ENCODE measurements at places on chromosomes 1 and 21.

GRCh38 chr1:101929343-101929742 lies 67.4 kb downstream of the OLFM3 start:
- DNase-seq, result no peak

GRCh38 chr1:179586107-179586823 lies 5.4 kb upstream of the TDRD5 start:
- DNase-seq, result peak; percentile 72

- no peak for DNase-seq
Observed at GRCh38 chr21:28751176-28751575, 241.5 kb downstream of the LTN1 start.

DNA sequence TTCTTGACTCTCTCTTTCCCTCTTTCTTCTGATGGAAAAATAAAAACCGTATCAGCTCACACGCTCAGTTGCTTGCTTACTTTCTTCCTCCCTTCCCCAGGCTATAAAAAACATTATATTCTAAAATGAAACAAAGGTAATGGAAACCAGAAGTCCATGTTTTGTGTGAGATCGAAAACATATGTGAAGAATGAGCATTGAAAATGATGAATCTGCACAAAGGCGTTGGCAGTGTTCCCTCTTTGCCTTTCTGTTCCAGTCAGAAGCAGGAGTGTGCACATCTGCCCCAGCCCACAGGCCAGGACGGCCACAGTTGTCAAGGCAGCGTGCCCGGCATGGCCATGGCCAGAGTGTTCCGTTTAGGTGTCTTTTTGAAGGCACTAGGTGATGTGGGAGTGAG lies 185.3 kb upstream of the USP24 start:
- no peak for DNase-seq

DNA sequence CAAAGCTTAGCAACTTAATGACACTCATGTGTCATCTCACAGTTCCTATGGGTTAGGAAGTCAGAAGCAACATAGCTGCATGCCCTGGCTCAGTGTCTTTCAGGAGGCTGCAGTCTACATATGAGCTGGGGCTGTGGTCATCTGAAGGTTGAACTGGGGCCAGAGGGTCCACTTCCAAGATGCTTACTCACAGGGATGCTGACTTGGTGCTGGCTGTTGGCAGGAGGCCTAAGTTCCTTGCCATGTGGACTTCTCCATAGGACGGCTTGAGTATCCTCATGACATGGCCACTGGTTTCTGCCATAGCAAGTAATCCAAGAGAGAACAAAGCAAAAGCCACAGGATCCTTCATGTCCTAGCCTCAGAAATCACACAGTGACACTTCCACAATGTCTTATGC lies 12.1 kb upstream of the FAM43B start:
- DNase-seq, result no peak

GRCh38 chr1:197307551-197307950 lies 39.5 kb downstream of the CRB1 start:
- DNase-seq, result no peak

- DNase-seq, result no peak
Observed at GRCh38 chr1:33876970-33877650, 13.2 kb downstream of the HMGB4 start.

DNA sequence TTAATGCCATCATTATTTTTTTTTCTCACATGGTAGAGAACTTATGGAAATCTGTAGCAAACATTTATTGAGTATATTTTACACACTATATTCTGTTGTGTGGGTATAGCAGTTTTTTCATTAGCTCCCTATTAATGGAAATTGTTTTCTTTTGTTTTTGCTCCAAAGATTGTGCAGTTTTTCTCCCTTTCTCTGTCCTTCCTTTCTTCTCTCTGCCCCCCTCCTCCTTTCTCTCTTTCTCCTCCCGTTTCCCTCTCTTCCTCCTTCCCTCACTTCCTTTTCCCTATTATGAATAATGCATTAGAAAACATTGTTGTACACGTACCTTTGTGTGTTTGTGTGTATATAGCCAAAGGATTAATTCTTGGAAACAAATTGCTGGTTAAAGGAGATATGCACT lies 20.6 kb downstream of the CDC73 start:
- no peak for DNase-seq

DNA sequence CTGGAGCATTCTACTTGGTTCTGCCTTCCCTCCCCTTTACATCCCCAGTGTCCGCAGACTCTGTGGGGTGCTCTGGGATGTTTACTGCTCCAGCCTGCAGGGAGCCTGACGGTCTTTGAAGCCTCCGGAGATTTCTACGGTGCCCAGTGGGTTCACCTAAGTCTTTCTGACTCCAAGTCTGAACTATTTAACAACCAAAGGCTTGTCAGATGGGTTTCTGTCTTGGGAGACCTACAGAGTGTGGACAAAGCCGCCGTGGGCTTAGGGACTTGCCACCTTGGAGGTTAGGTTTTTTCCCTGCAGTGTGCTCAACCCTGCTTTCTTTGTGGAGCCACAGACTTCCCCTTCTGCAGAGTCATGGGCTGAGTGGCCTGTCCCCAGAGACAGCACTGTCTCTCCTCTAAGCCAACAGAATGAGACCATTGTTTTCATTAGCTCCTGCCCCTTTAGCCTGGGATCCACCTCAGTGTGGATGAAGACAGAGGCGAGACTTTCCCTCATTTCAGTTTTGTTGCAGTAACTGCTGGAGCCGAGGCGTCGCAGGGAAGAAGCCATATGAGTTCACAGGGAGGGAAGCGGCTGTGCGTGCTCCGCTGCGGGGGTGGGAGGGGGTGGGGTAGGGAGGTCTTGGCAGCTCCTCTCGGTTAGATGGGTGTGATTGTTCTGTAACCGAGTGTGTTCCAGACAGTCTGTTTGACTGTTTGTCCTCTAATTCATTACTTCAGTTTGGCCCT lies 120.7 kb downstream of the CNIH3 start:
- DNase-seq, result no peak

DNA sequence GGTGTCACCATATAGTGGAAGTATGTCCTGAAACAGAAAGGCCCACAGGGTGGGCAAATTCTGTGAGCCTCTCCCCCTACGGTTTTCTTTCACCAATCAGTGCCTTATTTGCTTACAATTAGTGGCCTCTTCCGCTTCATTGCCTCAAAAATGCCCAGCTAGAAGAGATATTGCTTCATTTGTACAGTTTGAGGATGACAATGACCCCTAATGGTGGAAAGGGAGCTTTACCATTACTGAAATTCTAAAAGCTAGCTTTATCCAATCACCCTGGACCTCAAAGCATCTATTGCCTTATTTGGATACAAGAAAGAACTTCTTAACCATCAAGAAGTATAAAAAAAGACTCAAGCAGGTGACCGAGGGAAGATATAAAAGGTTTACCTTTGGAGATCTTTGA lies 49.6 kb downstream of the LRRC71 start:
- DNase-seq, result no peak

DNA sequence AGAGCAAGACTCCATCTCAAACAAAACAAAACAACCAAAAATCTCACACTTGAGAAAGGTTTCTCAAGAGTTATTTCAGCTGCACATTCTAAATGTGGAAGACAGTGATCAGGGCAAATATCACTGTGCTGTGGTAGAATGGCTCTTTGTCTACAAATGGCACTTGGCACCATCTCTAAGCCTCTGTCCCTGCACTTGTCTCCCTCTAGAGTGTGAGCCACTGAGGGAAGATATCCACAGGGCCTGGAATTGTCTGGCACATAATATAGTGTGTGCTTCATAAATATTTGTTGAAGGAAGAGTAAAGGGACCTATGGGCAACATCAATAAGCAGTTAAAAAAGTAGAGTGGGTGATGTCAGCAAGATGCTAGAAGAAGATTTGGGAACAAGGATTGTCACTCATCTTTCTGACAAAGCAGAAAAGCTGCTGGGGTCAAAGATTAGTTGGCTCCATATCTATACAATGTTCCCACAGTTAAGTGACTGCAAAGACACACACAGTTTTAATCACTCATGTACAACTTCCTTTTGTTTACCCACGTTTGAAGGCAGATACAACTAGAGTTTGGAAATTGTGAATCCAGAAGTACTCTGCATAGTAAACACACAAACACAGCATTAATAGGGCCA lies 19.1 kb downstream of the CD101 start:
- no peak for DNase-seq

DNA sequence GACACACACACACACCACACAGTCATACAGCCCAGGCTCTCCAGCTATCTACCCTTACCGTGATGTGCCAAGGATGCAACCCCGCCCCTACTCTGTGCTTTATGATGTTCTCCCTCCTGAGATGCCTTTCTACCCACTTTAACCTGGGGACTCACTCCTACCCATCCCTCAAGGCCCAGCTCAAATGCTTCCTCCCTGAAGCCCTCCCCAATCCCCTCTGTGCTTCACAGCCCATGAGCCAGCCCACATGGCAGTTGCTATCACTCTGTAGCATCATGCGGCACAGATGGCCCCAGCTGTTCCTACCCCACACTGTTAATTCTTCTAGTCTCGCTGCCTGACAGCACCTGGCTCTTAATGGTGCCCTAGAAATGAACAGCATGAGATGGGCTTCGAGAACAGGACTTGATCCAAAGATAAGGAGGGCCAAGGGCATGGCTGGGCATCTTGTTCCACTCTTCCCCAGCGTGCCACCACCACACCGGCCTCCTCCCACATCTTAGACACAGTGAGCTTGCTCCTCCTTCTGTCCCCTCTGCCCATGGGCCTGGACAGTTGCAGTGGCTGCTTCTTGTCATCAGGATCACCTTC lies 109.8 kb downstream of the GLIS1 start:
- DNase-seq, result no peak

Measured in endothelial cell (in vitro differentiated cells).